ENCODE measurements at places on chromosomes 3 and 15. TPM values are rescaled to one million over a fixed set of nuclear protein-coding genes. Genes with fewer than 3 reads are reported as not detected.

Gene IL5RA
- not detected for total RNA-seq

Gene SPATA12
- total RNA-seq, result 0.47 TPM

DNA sequence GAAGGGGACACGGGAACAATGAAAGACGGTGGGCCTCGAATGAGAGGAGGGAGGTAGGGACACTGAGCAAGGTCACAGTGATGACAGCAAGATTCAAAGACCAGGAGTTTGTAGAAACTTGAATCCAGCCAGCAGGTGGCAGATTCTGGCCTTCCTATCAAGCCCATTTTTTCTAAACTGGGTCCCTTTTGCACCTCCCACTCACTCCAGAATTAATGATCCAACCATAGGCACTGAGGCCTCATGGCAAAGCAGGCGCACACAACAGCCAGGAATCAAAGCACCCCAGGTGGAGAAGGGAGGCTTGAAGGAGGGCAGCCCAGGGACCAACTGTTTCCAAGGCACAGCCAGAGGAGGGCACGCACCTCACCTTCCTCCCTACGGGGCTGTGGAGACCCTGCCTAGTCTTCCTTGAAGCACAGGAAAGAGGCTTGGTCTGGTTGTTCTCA lies 90.2 kb downstream of the ANP32A start:
- no peak overlapping the region for H3K27ac ChIP-seq
- H3K36me3 ChIP-seq, result no peaks in the 10 kb centered on the region
- no peak overlapping the region for H3K4me3 ChIP-seq

- H3K4me3 ChIP-seq, result no peak within 1 kb of the TSS
- DNase-seq, result no peak
- H3K36me3 ChIP-seq, result no peaks in the 10 kb centered on the region
- no peak within 1 kb of the TSS for H3K27ac ChIP-seq
- H3K4me1 ChIP-seq, result peaks cover 12% of the 10 kb centered on the region
Observed at GRCh38 chr3:122577409-122578031, at the start of gene PARP15. PARP15 (plus strand) TSS chr3:122577650; CDS start chr3:122577668, 18 bp downstream.

DNA sequence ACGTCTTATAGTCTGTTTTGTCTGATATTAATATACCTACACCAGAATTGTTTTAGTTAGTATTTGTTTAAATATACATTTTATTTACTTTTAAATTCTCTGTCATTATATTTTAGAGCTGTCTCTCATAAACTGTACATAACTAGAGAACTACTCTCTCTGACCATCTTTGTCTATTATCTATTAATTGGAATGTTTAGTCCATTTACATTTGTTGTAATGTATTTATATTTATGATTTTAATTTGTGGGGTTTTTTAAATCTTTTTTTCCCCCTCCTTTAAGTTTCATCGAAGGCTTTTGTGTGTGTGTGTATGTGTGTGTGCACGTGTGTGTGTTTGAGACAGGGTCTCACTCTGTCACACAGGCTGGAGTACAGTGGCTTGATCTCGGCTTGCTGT lies 47.1 kb downstream of the ITPR1 start:
- H3K27ac ChIP-seq, result no peak overlapping the region
- no peak for DNase-seq
- no peaks in the 10 kb centered on the region for H3K36me3 ChIP-seq

- H3K27ac ChIP-seq, result peak overlapping the region; percentile 62
- DNase-seq, result peak; percentile 92
- H3K27me3 ChIP-seq, result no peaks in the 10 kb centered on the region
- peaks cover 32% of the 10 kb centered on the region for H3K4me1 ChIP-seq
Observed at GRCh38 chr3:138774529-138775253, 60.0 kb downstream of the PIK3CB start.

DNA sequence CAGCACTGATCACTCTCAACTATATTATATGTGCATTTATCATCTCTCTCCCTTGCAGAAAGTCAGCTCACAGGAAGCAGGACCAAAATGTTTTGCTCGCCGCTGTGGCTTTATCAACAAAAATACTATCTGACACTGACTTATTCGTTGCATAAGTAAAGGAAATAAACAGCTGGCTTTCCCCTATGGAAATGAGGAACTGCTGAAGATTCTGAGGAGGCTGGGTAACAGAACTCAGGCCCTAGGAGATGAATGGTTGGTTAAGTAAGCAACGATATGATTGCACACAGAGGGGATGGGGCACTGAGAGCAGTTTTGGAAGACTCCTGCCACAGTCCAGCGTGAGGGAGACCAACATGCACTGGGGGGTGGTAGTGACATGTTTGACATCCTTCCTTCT lies 181.1 kb downstream of the STT3B start:
- no peak for DNase-seq
- peaks cover 5% of the 10 kb centered on the region for H3K4me1 ChIP-seq
- no peaks in the 10 kb centered on the region for H3K27me3 ChIP-seq
- no peak overlapping the region for H3K27ac ChIP-seq
- H3K36me3 ChIP-seq, result no peaks in the 10 kb centered on the region

DNA sequence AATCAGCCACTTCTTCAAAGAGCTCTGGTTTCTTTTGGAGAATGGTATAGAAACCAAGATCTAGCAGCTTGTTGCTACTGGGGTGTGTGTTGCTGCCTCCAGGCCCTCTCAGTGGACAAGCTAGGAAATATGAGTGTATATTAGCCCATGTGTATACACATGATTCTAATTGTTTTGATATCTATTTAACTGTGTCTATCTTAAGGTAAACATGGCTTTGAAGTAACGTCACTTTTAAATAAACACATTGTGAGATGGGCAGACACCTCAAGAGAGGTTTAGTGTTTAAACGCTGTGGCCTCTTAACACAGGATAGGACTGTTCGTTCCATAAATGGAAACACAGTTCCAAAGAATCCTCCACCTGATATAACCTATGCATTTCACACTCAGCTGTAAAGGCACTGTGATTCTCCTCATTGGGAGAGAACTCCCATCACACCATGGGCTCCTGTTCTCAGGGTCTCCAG lies 87.0 kb downstream of the GMPS start:
- no peaks in the 10 kb centered on the region for H3K36me3 ChIP-seq
- H3K4me1 ChIP-seq, result no peaks in the 10 kb centered on the region
- DNase-seq, result no peak

DNA sequence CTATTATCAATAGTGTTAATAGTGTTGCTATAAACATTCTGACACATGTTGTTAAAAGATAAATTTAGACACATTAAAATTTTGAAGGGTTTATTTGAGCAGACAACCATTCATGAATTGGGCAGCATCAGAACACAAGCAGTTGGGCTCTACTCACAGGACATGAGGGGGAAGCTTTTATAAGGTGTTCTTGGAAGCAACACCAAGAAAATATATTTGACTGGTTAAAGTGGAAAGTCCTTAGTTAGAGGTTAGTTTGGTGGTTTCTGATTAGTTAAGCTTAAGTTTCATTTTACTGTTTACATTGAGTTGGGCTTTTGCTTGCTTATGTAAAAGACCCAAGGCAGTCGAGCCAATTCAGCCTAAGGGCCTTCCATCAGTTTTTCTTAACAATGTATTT lies 220.7 kb downstream of the CD47 start:
- DNase-seq, result no peak
- H3K4me1 ChIP-seq, result peaks cover 21% of the 10 kb centered on the region
- no peaks in the 10 kb centered on the region for H3K27me3 ChIP-seq
- no peak overlapping the region for H3K27ac ChIP-seq
- H3K36me3 ChIP-seq, result no peaks in the 10 kb centered on the region

DNA sequence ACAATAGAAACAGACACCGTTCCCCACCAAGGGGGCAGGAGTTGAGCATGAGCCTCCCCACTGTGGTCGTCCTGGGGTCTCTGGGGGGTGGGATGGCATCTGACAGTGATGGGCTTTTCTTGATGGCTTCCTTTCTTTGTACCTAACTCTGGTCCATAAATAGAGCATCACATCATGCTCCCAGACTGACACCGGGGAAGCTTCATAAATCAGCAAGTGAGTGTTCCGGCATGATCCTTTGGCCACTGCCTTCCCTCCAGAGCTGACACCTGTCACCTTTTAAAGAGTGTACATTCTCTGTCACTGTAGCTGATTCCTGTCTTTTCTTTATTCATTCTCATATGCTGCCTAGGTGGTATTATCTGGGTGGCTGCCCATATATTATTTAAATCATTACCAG lies 129.9 kb downstream of the ROBO2 start:
- H3K4me1 ChIP-seq, result no peaks in the 10 kb centered on the region
- H3K27me3 ChIP-seq, result peaks cover 61% of the 10 kb centered on the region
- H3K4me3 ChIP-seq, result no peak overlapping the region
- H3K36me3 ChIP-seq, result no peaks in the 10 kb centered on the region
- DNase-seq, result no peak
- H3K27ac ChIP-seq, result no peak overlapping the region

DNA sequence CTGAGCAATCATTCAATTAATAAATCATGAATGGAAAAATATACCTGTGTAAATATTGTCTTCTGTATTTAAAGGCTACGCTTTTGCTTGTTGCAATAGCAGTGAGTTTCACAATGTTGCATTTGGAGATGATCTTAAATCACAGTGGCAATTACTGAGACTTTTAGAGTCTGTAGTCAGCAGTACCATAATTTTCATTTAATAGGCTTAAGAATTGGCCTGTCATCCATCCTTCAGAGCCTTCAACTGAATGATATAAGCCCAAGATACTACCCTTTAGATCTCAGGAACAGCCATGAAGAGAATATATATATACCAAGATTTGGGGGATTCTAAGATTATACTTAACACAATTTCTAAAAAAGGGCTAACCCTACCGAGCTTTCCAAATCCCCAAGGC lies 458.1 kb downstream of the GBE1 start:
- DNase-seq, result no peak
- peaks cover 23% of the 10 kb centered on the region for H3K4me1 ChIP-seq
- H3K27me3 ChIP-seq, result no peaks in the 10 kb centered on the region
- H3K27ac ChIP-seq, result no peak overlapping the region

GRCh38 chr15:79339588-79340314 lies 28.8 kb downstream of the TMED3 start:
- no peak overlapping the region for H3K4me3 ChIP-seq
- H3K36me3 ChIP-seq, result no peaks in the 10 kb centered on the region
- H3K27me3 ChIP-seq, result no peaks in the 10 kb centered on the region
- peak; percentile 66 for DNase-seq
- no peaks in the 10 kb centered on the region for H3K4me1 ChIP-seq
- no peak overlapping the region for H3K27ac ChIP-seq

DNA sequence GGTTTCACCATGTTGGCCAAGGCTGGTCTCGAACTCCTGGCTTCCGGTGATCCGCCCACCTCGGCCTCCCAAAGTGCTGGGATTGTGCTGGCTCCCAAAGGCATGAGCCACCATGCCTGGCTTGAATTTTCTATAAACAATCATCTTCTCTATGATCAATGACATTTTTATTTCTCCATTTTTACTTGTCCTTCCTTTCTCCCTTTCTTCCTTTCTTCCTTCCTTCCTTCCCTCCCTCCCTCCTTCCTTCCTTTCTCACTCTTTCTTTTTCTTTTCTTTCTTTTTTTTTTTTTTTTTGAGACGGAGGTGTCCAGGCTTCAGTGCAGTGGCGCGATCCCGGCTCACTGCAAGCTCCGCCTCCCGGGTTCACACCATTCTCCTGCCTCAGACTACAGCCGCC lies 8.6 kb upstream of the KPNA1 start:
- no peaks in the 10 kb centered on the region for H3K27me3 ChIP-seq
- no peaks in the 10 kb centered on the region for H3K4me1 ChIP-seq
- H3K4me3 ChIP-seq, result no peak overlapping the region
- H3K36me3 ChIP-seq, result no peaks in the 10 kb centered on the region
- DNase-seq, result no peak

- no peaks in the 10 kb centered on the region for H3K27me3 ChIP-seq
- DNase-seq, result no peak
- no peak overlapping the region for H3K27ac ChIP-seq
- H3K4me1 ChIP-seq, result no peaks in the 10 kb centered on the region
Observed at GRCh38 chr3:7382293-7383010, 521.5 kb downstream of the GRM7 start.

- no peaks in the 10 kb centered on the region for H3K27me3 ChIP-seq
- H3K36me3 ChIP-seq, result no peaks in the 10 kb centered on the region
- no peak for DNase-seq
- H3K4me1 ChIP-seq, result peaks cover 4% of the 10 kb centered on the region
- no peak overlapping the region for H3K4me3 ChIP-seq
Observed at GRCh38 chr3:197168606-197169005, 129.8 kb downstream of the DLG1 start.

DNA sequence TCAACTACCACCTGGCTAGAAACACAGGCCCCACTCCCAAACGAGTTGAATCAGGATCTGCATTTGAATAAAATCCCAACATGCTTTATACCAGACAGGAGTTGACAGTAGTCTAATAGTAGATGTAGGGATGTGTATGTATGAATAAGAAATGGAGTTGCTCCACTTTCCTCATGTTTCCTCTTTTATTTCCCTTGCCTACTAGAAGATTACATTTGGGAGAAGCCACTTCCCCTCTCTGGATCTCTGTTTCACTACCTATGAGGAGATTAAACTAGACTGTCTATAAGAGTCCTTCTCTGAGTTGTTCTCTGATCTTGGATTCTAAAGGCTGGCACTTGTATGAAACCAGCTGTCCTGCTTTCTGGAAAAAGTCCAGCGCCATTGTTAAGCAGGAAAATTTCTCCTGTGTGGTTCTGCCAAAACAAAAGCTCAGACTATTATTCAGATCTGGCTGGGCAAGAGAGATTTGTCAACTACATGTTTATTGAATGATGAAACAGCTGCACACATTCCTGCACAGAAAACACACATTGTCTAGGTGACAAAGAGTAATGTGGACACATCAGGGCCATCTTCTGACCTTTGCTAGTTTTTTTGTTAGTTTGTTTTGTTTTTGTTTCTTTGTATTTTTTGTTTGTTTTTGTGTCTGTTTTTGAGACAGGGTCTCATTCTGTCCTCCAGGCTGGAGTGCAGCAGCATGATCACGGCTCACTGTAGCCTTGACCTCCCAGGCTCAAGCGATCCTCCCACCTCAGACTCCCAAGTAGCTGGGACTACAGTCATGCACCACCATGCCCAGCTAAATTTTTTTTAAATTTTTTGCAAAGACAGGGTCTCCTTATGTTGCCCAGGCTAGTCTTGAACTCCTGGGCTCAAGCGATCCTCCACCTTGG lies 29.9 kb downstream of the ACP3 start:
- no peaks in the 10 kb centered on the region for H3K36me3 ChIP-seq
- peaks cover 37% of the 10 kb centered on the region for H3K4me1 ChIP-seq
- peak; percentile 76 for DNase-seq
- no peak overlapping the region for H3K27ac ChIP-seq
- H3K27me3 ChIP-seq, result no peaks in the 10 kb centered on the region
- no peak overlapping the region for H3K4me3 ChIP-seq

DNA sequence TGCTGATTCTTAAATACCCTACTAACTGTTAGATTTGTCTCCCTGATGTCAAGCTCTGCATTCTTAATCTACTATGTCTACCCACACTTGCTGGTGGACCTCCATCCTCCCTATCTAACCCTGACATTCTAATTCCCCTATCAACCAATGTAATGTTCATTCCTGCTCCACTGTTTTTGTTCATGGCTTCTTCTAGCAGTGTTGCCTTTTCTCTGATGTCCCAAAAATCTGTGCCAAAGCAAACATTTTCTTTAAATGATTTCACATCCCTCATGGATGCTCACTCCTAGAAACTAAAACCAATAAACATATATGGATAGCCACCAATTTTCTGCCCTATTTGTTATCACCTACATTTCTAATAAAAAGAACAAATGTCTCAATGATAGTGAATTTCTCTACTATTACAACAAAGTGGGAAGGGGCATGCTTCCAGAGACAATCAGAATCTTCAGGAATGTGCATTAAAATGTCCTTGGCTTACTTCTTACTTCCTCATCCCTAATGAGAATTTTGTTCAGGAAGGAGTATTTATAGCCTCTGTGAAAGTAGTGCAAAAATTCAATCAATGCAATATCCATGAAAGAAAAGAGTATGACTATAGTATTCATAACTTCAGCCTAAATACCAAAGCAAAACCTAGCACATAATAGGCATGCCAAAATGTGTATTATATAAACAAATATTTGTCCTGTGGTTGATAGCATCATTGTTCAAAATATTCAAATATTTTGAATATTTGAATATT lies 273.3 kb downstream of the ZNF385D start:
- H3K4me3 ChIP-seq, result no peak overlapping the region
- no peak for DNase-seq
- no peaks in the 10 kb centered on the region for H3K27me3 ChIP-seq
- H3K27ac ChIP-seq, result no peak overlapping the region
- H3K4me1 ChIP-seq, result 0 out of 2 replicates have a peak, but pooled peaks cover 3% of the 10 kb centered on the region

Data from PC-3 (cell line).